Gastroesophageal sphincter (tissue), 4 donors: ENCODE measurements at places on chromosomes 7 and 10. TPM values are rescaled to one million over a fixed set of nuclear protein-coding genes. Genes with fewer than 3 reads are reported as not detected.

MYOZ1 gene
- total RNA-seq: not detected

WDR86 gene
- 6.3 TPM for total RNA-seq

DNAH11 gene
- 6.9 TPM for total RNA-seq

AASS gene
- total RNA-seq: 108 TPM

CACNB2 gene
- total RNA-seq: 116 TPM

TMEM140 gene
- 19.3 TPM for total RNA-seq

SEM1 gene
- total RNA-seq: 38.1 TPM

CPVL gene
- total RNA-seq: 23.2 TPM

AGR2 gene
- total RNA-seq: 12.8 TPM

KCNMA1 gene
- total RNA-seq: 389 TPM

ZSCAN21 gene
- total RNA-seq: 20.6 TPM

ASAH2 gene
- 0.27 TPM for total RNA-seq

TIAL1 gene
- total RNA-seq: 53.6 TPM

AKR1C2 gene
- total RNA-seq: 13.5 TPM

CTAGE15 gene
- total RNA-seq: not detected

HOXA7 gene
- 1.6 TPM for total RNA-seq

MYL7 gene
- total RNA-seq: not detected

HYCC1 gene
- 60.9 TPM for total RNA-seq

PON3 gene
- not detected for total RNA-seq

ARHGAP22 gene
- 4.2 TPM for total RNA-seq

GTPBP4 gene
- 31.5 TPM for total RNA-seq

ANKRD61 gene
- 0.27 TPM for total RNA-seq

FANK1 gene
- total RNA-seq: 1.7 TPM

ARHGAP19 gene
- 6.7 TPM for total RNA-seq

GNG11 gene
- total RNA-seq: 14.2 TPM

HTRA1 gene
- total RNA-seq: 107 TPM

SYT15B gene
- 2.2 TPM for total RNA-seq

UNC5B gene
- 3.7 TPM for total RNA-seq

MOGAT3 gene
- total RNA-seq: not detected

FGL2 gene
- total RNA-seq: 199 TPM

OR2A1 gene
- total RNA-seq: 0.13 TPM

LIPF gene
- not detected for total RNA-seq

OR2A12 gene
- total RNA-seq: not detected

TDRD1 gene
- total RNA-seq: not detected

CAMK2B gene
- 0.27 TPM for total RNA-seq

ZC3HAV1L gene
- total RNA-seq: 8.6 TPM

TBXAS1 gene
- total RNA-seq: 15.2 TPM
